ENCODE measurements at places on chromosomes 2 and 18.

GRCh38 chr2:217010173-217010572, 150.3 kb upstream of the TNP1 start:
- H3K4me1 ChIP-seq = no peaks in the 10 kb centered on the region
- H3K27me3 ChIP-seq = peaks cover 28% of the 10 kb centered on the region
- DNase-seq = no peak

GRCh38 chr2:119028327-119029174, 86.6 kb downstream of the MARCO start:
- no peak overlapping the region for H3K4me3 ChIP-seq
- H3K4me1 ChIP-seq = no peaks in the 10 kb centered on the region
- no peak overlapping the region for H3K27ac ChIP-seq

GRCh38 chr2:20747317-20747716, 75.6 kb downstream of the LDAH start:
- no peaks in the 10 kb centered on the region for H3K4me1 ChIP-seq
- no peaks in the 10 kb centered on the region for H3K27me3 ChIP-seq
- no peak overlapping the region for H3K4me3 ChIP-seq
- H3K27ac ChIP-seq = no peak overlapping the region

DNA sequence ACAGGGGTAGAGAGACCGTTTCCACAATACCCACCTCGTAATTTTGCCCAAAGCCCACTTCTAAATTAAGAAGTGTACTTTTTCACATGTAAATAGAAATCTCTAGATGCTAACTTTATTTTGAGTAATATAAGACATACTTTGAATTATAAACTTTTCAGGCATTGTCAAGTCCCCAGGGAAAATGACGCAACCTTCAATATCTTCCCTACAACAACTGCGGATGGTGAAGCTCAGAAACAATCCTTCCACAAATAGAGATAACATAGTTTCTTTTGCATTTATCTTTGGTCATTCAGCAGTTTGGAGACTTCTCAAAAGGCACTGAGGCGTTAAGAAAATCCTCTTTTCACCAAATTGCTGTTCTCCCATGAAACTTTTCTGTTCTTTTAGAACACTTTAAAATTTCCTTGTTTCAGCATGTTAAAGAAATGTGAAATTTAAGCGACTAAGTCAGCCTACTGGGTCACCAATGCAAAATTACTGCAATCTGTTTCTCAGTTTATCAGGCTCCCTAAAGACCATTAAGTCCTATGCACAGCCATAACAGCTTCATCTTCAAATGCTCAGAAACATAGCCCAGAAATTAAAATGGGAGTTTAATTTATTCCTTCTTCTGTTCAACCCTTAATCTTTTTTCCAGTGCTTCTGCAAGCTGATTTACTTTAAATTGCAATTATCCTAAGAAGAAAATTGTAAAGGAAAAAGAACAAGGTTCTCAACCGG, 118.3 kb upstream of the DNAJC10 start:
- H3K27me3 ChIP-seq = no peaks in the 10 kb centered on the region
- H3K4me1 ChIP-seq = no peaks in the 10 kb centered on the region
- H3K27ac ChIP-seq = no peak overlapping the region
- DNase-seq = no peak
- no peak overlapping the region for H3K4me3 ChIP-seq

DNA sequence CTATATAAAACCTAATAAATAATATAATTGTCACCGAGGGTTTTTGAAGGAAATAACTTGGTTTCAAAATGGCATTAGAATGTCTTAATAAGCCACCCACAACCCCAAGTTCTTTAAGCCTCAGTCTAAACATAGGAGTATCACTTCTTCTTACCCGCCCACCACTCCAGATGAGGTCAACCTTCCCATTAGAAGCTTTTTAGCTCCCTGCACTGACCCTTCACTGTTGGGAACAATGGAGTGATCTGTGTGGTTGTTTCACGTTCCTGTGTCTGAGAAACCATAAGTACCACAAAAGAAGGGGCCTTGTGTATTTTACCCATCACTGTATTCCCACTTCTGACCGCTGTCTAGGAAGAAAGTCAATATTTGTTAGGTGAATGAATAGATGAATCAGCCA, 326.3 kb upstream of the ZNF521 start:
- H3K27ac ChIP-seq = no peak overlapping the region
- DNase-seq = no peak
- no peak overlapping the region for H3K4me3 ChIP-seq
- no peaks in the 10 kb centered on the region for H3K4me1 ChIP-seq
- no peaks in the 10 kb centered on the region for H3K36me3 ChIP-seq

DNA sequence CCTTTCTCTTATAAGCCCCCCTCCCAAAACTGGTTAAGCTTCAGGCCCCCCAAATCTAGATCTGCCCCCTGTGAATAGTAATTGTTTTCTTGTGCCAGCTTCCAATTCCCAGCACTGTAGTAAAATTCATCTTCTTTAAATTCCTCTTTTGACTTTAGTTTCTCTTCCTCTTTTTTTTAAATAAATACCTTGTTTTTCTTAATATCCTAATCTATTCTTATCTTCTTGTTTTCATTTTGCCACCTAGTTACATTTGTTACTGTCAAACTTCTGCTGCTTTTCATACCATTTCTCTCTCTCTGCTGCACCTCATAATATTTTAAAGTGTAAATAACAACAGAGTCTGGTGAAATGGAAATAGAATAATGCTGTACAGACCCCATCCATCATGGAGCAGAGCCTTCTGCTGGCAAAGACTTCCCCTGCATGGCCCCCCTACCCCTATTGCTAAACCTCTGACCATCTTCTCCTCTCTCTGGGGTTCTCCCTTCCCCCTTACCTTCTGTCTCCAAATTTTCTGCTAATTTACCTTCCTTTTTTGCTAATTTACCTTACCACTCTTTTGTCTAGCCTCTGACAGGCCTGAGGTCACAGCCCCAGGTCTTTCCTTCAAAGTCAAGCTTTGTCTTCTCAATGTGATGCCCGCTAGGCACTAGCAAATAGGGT, 94.9 kb upstream of the PAPOLG start:
- no peaks in the 10 kb centered on the region for H3K4me1 ChIP-seq
- peaks cover 14% of the 10 kb centered on the region for H3K27me3 ChIP-seq
- H3K4me3 ChIP-seq = no peak overlapping the region
- no peak overlapping the region for H3K27ac ChIP-seq
- DNase-seq = no peak

DNA sequence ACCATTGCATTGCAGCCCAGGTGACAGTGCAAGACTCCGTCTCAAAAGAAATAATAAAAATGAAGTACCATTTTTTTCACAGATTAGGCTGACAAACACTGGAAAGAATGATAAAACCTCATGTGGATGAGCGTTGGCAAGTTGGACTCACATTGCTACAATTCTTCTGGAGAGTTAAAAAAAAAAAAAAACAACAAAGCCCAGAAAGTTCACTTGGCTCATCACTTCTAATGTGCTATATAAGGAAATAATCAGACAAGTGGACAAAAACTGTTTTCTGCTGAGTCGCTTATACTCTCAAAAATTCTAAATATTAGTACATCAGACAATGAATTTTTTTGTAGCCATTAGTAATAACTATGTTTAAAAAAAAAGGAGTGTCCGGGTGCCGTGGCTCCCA, 38.4 kb downstream of the PKP4 start:
- no peaks in the 10 kb centered on the region for H3K36me3 ChIP-seq
- H3K27me3 ChIP-seq = no peaks in the 10 kb centered on the region
- no peak for DNase-seq
- H3K4me1 ChIP-seq = no peaks in the 10 kb centered on the region
- no peak overlapping the region for H3K4me3 ChIP-seq

- peaks cover 6% of the 10 kb centered on the region for H3K4me1 ChIP-seq
- DNase-seq = no peak
- peaks cover 3% of the 10 kb centered on the region for H3K27me3 ChIP-seq
- H3K27ac ChIP-seq = no peak overlapping the region
Observed at GRCh38 chr2:49973436-49973835, 819.1 kb upstream of the FSHR start.

GRCh38 chr2:152402780-152403759, 68.1 kb downstream of the FMNL2 start:
- H3K4me1 ChIP-seq = peaks cover 35% of the 10 kb centered on the region
- peaks cover 4% of the 10 kb centered on the region for H3K27me3 ChIP-seq
- H3K4me3 ChIP-seq = no peak overlapping the region
- H3K36me3 ChIP-seq = no peaks in the 10 kb centered on the region
- DNase-seq = peak; percentile 24

GRCh38 chr18:9082711-9083510, 19.6 kb upstream of the NDUFV2 start:
- peak overlapping the region; percentile 73 for H3K4me3 ChIP-seq
- peaks cover 74% of the 10 kb centered on the region for H3K4me1 ChIP-seq
- peaks cover 30% of the 10 kb centered on the region for H3K36me3 ChIP-seq
- H3K27ac ChIP-seq = peak overlapping the region; percentile 99
- DNase-seq = peak; percentile 61

DNA sequence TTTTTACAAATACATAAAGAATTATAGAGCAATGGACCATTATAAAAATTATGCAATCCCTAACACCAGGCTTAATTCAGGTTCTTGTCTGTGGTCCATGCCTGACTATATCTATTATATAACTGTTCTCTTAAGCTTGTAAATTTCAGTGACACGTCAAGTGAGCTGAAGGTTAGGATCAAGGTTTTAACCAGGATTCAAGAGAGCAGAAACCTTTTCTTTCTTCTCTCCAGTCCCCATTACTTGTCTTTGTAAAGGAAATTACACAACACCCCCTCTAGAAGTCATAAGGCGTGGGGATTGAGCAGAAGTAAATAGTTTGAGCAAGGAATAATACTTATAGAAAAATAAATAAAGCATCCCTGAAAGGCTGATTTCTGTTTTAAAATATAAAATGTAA, 122.0 kb downstream of the ZNF521 start:
- DNase-seq = no peak
- H3K27ac ChIP-seq = no peak overlapping the region
- no peaks in the 10 kb centered on the region for H3K36me3 ChIP-seq
- no peaks in the 10 kb centered on the region for H3K4me1 ChIP-seq
- H3K4me3 ChIP-seq = no peak overlapping the region

GRCh38 chr18:55920063-55920462, 332.1 kb upstream of the TCF4 start:
- H3K27me3 ChIP-seq = no peaks in the 10 kb centered on the region
- H3K4me3 ChIP-seq = no peak overlapping the region
- no peaks in the 10 kb centered on the region for H3K36me3 ChIP-seq
- no peak overlapping the region for H3K27ac ChIP-seq
- H3K4me1 ChIP-seq = no peaks in the 10 kb centered on the region
- no peak for DNase-seq

- H3K27me3 ChIP-seq = no peaks in the 10 kb centered on the region
- H3K4me3 ChIP-seq = no peak overlapping the region
- H3K4me1 ChIP-seq = peaks cover 22% of the 10 kb centered on the region
- H3K27ac ChIP-seq = no peak overlapping the region
- H3K36me3 ChIP-seq = no peaks in the 10 kb centered on the region
Observed at GRCh38 chr2:24576146-24576545, 85.1 kb downstream of the NCOA1 start.

DNA sequence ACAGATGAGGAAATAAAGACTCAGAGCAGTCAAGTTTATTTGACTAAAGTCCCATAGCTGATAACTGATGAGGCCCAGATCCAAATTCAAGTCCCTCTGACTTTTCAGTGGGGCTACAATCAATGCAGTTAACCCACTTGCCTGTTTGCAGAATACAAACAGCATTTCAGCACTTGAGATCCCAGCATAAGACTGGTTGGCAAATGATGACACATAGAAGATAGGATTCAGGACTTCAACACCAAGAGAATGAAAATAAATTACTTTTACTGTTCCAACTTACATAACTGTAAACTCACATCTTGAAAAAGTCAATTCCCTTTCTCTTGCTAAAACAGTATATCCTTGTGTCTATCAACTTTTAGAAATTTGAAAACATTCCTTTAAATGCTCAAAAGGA, 61.2 kb downstream of the CCDC93 start:
- H3K27me3 ChIP-seq = no peaks in the 10 kb centered on the region
- DNase-seq = no peak
- H3K4me1 ChIP-seq = no peaks in the 10 kb centered on the region
- H3K36me3 ChIP-seq = peaks cover 73% of the 10 kb centered on the region
- H3K27ac ChIP-seq = no peak overlapping the region

DNA sequence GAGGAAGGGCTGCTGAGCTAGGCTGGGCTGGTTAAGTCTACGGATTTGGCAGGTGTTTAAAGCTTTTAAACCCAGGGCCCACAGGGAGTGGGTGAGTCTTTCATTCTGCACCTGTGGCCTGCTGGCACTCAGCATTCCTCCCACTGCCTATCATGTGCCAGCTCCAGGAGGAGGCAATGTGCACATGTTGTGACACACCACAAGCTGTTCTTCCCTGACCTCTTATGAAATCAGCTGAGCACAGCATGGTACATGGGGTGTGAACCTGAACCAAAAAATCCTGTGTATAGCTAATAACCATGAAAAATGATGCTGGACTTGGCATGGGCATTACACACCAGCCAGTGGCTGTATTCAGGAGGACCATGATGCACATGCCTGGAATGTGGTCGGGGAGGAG, 297.9 kb upstream of the MMADHC start:
- no peak overlapping the region for H3K4me3 ChIP-seq
- DNase-seq = no peak
- no peaks in the 10 kb centered on the region for H3K4me1 ChIP-seq
- no peaks in the 10 kb centered on the region for H3K27me3 ChIP-seq
- no peaks in the 10 kb centered on the region for H3K36me3 ChIP-seq
- H3K27ac ChIP-seq = no peak overlapping the region

DNA sequence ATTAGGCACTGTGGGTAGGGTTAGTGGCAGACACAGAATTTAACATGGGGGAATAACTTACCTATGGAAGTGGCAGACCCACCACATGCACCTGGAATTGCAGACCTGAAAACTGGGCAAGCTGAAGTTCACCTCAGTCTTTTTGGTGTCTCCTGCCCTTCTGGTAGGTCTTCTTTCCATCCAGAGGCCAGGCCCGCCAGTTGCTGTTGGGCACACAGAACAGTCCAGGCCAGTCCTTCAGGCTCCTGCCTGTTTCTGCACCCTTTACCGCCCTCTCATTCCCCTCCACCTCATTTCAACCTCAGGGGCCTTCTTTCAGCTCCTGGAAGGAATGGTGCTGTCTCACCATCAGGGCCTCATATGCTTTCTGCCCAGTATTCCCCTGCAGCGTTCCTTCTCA, 358.9 kb upstream of the ETAA1 start:
- no peak overlapping the region for H3K4me3 ChIP-seq
- H3K4me1 ChIP-seq = no peaks in the 10 kb centered on the region
- DNase-seq = no peak
- H3K27ac ChIP-seq = no peak overlapping the region

DNA sequence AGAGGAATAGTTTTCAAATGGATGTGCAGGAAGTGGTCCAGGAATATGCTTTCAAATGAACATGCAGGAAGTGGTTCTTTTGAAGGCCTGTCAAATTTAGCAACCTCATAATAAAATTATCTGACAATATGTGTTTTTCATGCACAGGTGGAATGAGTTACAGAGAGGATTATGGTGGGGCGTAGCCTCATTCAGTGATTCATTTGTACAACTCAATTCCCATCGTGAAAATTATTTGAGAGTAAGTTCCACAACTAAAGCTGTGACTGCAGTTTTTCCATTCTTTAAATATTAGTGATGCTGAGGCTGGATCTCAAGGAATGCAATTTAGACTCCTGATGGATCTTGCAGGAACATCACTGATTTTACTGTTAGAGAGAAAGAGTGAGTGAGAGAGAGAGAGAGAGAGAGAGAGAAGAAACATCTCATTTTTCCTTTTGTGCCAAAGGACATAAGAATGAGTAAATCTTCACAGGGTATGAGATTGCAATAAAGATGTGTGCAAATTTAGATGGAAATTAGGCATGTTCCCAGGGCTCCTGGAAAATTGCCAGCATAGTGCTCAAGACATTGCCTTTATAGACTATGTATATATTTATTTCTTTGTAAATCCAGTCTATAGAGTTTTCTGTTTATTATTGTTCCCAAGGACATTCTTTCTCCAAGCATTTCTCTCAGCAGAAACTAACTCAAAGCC, 394.9 kb upstream of the ZEB2 start:
- no peaks in the 10 kb centered on the region for H3K36me3 ChIP-seq
- H3K4me3 ChIP-seq = no peak overlapping the region
- no peak for DNase-seq
- no peaks in the 10 kb centered on the region for H3K27me3 ChIP-seq

Measured in activated naive CD4-positive, alpha-beta T cell treated with anti-CD3 and anti-CD28 coated beads, Interleukin-2, amount 10 ng/mL, durations not matched to agents 7 days and 5 days (primary cell).